Stimulated activated CD4-positive, alpha-beta T cell treated with anti-CD3 and anti-CD28 coated beads, Interleukin-12 subunit alpha, Interleukin-12 subunit beta, amount 100 ng/mL, for 24 hours (primary cell): ENCODE measurements at places on chromosomes 13 and 19.
A peak's percentile ranks its signal among the peaks of the same experiment; 100 is the strongest.

GRCh38 chr13:67469623-67470022 lies 239.5 kb upstream of the PCDH9 start:
- no peak for DNase-seq

DNA sequence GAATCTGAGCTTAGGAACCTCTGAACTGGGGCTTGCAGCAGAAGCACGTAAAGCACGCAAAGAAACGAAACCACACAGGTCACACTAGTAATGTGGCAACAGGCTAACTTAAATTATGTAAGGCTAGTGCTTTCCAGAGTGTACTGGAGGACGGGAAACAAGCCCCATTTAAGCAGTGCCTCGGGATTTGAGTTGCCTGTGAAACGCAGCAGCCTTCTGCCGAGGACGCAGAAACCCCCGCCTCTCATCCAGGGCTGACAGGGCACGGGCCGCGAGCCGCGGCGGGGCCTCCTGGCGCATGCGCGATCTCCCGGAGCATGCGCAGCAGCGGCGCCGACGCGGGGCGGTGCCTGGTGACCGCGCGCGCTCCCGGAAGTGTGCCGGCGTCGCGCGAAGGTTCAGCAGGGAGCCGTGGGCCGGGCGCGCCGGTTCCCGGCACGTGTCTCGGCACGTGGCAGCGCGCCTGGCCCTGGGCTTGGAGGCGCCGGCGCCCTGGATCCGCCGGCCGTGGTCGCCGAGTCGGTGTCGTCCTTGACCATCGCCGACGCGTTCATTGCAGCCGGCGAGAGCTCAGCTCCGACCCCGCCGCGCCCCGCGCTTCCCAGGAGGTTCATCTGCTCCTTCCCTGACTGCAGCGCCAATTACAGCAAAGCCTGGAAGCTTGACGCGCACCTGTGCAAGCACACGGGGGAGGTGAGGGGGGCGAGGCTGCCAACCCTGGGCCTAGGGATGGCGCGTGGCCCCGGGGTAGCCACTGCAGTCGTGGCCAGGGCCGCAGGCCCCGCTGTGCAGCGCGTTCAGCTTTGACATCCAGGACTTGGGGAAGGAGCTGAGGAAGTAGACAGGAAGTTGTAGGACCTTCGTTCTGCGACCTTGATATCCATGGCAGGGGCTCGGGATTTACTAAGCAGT lies at the start of gene GTF3A:
TSS of gene GTF3A (plus strand) at position 374 of the 912 bp plus-strand sequence.
- DNase-seq = peak; percentile 77

GRCh38 chr19:30106417-30107095 lies 164.5 kb downstream of the URI1 start:
- no peak for DNase-seq

GRCh38 chr19:28492201-28492600 lies 720.8 kb downstream of the UQCRFS1 start:
- DNase-seq = no peak

- no peak for DNase-seq
Measured at GRCh38 chr19:28862238-28862637, 350.7 kb downstream of the UQCRFS1 start.

DNA sequence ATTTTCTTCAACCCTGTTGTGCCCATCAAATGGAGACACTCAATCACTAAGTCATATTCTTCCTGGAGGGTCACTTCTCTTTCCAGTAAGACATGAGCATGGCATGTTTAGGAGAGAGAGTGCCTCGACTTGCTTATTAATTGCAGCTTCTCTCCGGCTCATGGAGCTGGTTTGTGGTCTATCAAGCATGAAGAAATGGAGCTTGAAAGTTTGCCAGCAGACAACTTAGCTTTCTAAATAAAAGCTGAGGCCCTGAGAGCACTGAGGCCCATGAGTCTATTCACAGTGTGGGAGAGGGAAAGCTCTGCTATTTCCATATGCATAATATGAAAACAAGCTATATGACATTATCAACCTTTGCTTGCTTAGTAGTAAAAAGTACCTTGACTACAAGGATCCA lies 378.5 kb downstream of the FGF9 start:
- no peak for DNase-seq

GRCh38 chr13:105464249-105464648 lies 1071.2 kb downstream of the EFNB2 start:
- no peak for DNase-seq

DNA sequence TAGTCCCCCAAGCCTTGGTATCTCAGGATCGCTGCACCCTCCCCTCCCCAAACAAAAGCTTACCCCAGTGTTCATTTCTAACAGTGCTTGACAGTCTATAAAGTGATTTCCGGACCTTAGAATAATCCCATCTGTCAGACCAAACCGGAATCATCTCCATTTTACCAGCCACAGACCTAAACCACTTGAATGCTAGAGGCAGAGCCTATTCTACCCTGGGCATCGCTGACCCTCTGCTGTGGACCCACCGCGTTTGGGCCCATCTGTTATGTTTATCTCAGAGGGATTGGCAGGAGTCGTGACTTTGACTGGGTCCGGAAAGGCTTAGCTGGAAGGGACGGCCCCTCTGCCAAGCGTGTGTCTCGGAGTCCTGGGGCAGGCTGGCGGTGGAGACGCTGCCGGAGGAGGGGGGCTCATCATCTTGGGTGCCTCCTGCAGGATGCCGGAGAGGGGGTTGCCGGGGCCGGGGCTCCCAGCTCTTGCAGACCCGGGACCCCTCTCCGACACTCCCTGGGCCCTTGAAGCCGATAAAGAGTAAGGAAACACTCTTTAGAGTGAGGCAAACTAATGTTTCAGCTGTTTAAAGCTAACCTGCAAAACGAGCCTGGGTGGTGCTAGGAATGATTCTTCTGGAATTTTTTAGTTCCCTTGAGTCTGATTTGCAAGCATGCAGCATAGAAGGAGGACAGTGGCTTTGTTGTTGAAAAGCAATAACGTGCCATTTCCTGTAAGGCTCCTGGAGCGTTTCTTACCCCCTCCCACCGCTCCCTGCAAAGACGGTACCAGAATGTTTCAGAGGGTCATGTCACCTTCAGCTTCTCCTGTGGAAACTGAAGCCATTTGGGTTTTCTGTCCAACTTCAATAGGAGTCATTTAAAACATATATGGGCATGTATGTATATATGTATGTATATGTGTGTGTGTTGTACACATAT lies 1.3 kb downstream of the SLC25A42 start:
- peak; percentile 24 for DNase-seq

GRCh38 chr13:50387051-50387581 lies 371.9 kb downstream of the KCNRG start:
- no peak for DNase-seq

DNA sequence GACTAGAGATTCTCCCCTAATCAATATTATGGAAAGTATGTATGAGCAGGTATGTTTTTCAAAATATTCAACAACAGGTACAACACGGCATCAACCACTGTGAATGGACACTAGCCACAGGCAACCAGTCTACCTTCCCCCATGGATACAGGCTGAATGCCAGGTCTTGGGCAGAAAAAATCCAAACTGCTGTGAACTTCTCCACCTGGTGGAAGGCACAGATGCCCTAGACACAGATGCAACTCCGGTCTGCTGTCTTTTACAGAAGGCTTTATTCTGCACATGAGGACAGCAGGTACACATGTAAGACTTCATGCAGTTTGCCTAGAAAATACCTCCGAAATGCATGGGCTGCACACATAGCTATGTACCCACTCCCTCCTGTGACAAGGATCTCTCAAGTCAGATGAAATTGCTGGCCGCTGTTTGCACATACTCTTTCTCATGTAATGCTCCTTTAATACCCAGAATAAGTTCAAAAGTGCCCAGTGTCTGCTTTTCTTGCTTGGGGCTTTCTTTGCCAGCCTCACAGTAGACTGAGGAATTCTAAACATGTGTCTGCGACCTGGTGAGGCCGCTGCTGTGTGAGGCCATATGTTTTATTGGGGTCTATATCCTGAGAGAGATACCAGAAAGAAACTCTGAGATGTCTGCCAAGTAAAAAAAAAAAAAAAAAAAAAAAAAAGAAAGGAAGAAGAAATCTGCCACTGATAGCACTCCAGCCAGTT lies 325.9 kb downstream of the FOXO1 start:
- DNase-seq = no peak

DNA sequence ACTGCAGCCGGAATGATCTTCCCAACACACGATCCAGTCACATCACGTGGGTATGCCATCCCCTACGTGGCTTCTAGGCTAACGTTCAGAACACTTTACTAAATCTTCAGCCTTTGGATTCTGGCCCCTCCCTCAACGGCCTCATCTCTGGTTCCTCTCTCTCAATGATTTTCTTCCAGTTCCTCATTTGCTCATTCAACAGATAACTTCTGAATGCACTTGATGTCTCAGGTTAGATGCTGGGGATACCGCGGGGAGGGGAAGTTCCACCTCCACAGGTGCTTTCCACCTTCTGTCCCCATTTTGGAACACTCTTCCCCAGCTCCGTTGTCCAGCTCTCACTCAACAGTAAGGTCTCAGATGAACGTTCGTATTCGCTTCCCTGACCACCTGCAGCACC lies 66.1 kb downstream of the ATP7B start:
- no peak for DNase-seq

- no peak for DNase-seq
Measured at GRCh38 chr19:42402376-42403116, 12.4 kb upstream of the CNFN start.

- no peak for DNase-seq
Measured at GRCh38 chr19:41913538-41914423, 14.5 kb downstream of the ERFL start.

GRCh38 chr19:7734220-7735203 lies 2.6 kb upstream of the CLEC4G start:
- no peak for DNase-seq

- no peak for DNase-seq
Measured at GRCh38 chr13:39051157-39051556, 12.9 kb downstream of the NHLRC3 start.

DNA sequence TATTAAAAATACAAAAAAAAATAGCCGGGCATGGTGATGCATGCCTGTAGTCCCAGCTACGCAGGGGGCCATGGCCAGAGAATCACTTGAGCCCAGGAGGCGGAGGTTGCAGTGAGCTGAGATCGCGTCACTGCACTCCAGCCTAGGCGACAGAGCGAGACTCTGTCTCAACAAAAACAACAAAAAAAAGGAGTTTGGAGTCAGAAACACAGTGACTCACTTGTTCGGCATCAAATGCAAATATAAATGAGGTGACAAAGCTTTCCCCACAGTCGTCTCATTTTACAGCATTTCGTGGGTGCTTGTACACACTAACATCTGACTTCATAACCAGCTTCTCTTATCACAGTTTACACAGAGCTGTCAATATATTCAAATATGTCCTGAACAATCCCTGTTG lies 11.0 kb downstream of the ZNF665 start:
- no peak for DNase-seq

GRCh38 chr13:23202383-23202782 lies 21.6 kb downstream of the SGCG start:
- no peak for DNase-seq

- no peak for DNase-seq
Measured at GRCh38 chr13:80742033-80742432, 401.1 kb upstream of the SPRY2 start.

DNA sequence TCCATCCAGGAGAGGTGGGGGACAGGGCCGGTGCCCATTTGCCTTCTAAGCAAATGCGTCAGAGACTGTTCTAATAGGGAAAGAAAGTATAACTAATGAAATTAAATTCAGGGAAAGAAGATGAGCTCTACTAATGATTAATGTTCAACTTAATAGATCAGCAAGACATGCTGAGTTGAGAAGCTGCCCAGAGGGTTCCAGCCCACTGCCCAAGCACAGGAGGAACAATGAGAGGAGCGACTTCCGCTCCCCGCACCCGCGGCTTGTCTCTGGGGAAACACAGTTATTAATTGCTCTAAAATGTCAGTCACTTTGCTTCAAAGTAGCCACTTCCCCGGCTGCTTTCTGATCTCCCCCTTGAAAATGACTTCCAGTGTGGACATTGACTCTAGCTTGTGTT lies 331.3 kb downstream of the UQCRFS1 start:
- no peak for DNase-seq

DNA sequence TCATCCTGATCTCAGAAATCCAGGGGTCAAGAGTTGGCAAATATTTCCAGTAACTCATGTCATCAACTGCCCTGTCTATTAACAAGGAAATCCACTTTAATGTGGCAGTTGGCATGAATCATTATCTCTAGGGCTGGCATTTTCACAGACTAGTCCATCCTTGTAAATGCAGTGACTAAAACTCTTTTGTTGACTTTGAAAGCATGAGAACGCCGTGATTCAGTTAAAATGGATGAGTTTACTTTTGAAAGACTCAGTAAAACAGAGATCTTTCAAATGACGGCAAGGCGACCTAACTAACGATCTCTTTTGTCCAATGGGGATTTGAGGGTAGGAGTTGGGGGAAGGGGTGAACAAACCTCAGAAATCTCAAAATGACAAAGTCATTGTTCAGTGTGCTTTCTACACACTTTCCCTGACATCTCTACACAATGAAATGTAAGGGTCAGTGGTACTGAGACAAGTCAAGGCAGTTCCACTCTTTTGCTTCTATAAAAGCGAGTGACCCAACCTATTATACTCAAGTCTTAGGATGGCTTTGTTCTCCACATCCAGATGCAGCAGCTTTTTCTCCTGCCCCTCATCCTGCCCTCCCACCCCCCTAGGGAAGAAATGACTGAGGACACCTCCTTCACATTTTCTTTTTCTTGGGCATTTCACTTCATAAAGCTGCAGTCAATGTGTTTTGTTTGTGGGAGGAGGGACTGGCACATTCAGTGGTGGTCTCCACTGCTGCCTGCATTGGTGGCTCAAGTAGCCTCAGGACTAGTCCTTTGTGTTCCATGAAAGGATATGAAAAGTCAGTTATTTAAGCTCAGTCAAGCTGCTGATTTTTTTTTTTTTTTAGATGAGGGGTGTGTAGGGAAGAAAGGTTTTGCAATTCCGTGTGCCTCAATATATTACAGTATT lies 200.5 kb downstream of the ABCC4 start:
- no peak for DNase-seq

DNA sequence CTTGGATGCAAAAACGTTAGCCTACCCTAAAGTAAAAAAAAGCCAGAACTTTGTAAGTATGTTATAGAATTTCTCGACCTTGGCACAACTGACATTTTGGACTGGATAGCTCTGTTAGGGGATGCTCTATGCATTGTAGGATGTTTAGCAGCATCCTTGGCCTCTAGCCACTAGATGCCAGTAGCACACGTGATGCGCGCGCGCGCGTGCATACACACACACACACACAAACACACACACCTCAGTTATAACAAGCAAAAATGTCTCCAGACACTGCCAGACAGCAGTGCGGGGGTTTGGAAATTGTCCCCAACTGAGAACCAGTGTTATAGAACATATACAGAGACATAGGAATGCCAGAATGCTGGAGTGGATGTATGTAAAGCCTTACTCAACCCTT lies 17.2 kb downstream of the ZNF226 start:
- no peak for DNase-seq

DNA sequence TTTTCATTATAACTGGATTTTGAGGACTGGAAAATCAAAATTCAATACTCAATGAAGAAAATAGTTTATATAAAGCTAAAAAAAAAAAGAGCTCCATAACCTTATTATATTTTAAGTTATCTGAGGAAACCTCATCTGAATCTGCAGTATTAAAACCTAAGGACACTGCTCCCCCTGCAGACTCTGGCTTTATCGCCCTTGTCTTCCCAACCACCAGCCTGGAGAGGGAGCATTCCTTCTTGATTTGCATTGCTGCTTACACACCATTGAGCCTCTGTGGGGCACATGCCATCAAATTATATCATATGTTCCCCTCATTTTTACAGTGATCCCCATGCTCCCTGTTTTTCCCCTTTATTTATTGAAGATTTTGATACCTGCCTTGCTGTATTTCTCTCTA lies 871.4 kb upstream of the GPC6 start:
- DNase-seq = no peak
